ENCODE measurements at places on chromosomes 12 and 14.

- DNase-seq: no peak
These were observed 1186.3 kb upstream of the FLRT2 start for GRCh38 chr14:84343656-84344055.

DNA sequence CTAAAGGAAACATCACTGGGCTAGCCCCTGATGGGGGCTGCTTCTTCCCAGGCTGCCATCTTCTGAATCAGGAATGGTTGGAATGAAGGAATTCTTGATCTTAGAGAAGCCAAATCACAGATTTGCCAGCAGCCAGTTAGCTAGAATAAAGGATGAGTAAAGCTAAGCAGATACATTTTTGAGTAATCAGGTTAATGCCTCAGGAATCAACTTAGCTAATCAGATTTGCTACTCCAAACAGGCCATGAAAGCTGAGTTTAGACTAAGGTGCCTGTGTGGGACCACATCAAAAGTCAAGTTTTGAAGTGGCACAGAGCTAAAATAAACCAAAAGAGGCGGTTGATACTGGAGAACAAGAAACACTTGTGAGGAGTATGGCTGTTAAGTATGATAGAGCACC is 28.8 kb upstream of the LMO3 start:
- no peak for DNase-seq

DNA sequence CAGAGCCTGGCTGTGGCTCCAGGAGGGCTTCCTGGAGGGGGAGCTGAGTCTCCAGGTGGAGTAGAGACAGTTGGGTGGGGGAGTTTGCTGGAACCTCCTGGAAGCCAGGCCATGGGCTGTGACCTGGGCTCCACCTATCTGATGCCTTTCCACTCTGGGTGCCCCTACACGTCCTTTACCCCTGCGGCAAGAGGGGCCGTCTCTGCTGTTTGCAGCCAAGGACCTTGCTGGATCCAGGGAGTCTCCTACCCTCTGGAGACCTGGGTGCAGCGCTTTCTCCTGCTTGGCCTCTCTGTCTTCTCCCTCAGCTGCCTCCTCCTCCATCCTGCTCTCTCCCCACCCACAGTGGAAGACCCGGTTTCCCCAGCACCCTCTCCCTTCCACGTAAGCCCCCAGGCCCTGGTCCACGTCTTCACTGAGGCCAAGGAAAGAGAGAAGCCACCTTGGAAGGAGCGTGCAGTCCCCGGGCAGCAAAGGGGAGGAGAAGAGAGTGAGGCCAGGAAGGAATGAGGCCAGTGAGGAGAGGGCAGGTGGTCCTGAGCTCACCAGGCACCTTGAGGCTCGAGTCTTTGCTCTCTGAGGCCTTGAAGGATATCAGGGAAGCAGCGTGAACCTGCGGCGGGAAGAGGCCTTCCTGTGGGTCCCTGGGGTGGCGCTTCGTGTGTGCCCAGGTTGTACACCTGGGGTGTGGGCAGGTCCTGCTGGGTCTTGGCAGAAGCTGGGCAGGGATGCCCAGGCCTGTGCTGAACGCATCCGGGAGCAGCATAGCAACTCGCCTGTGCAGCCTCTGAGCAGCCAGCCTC is 294.3 kb upstream of the RTL1 start:
- DNase-seq: no peak

GRCh38 chr12:114659084-114659483 is 24.9 kb downstream of the TBX3 start:
- DNase-seq: no peak

DNA sequence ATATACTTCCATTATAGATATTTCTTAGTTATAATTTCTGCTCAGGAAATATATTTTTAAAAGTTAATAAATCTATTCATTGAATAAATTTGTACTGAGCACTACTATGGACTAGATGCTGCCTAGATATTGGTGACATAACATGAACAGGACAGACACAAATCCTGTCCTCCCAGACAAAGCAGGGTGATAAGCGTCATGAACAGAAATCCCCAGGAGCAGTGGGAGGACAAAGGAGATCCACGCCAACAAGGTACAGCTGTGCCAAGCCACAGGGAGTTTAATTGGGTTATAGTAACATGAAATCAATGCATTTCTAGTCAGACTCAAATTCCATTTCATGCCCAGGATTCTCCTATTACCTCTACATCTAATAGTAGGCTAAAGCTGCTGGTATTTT is 171.8 kb upstream of the CPNE8 start:
- DNase-seq: no peak

DNA sequence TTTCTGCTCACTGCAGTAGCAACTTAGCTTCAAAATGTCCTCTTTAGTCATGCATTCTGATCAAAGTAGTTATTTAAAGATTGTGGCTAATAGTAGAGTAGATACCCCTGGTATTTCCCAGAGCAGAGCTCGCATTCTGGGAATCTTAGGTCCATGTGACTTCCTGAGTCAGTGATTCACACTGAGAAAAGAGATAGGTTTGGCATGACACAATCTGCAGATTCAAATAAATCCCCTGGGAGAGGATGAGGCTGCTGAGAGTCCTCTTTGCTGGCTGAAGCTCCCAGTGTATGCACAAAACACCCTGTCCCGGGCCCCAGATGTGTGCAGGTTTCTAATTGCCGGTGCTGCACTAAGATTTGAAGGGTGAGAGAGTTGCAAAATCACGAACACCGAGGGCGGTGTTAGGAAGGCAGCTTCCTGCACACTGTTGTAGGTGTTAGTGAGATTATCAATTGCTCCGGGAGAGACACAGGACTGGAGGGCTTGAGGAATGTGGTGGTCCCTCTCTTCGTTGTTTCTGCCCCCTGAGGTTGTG is 233.2 kb downstream of the NRXN3 start:
- DNase-seq: no peak

DNA sequence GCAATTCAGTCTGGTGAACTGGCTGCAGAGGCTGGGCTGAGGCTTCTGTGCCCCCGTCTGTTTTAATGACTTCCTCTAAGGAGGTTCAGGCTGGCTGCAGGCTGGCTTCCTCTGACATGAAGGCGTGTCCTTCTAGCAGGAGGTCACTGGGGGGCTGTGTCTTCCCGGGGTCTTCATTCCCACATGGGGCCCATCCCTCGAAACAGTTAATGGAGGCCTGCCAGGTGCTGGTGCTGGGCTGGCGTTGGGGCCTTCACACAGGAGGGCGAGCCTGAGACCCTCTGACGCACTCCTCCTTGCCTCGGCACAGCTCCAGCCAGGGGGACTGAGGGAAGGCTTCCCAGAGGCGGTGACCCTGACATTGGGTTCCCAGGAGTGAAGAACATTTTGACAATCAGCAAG is 57.7 kb upstream of the DLK1 start:
- no peak for DNase-seq

DNA sequence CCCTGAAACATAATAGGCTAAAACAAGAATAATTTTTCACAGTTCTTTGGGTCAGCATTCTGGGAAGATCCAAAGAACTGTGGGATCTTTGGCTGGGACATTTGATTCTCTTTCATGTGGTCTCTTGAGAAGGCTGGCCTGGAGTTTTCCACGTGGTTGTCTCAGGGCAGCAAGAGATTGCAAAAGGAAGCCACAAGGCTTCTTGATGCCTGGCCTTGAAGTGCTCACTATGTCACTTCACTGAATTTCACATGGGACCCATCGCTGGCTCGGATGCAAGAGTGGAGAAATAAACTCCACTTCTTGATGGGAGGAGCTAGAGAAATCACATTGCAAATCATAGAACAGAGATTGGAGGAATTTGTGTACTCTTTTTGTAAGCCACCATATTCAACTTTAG is 343.4 kb downstream of the MED13L start:
- DNase-seq: no peak

- no peak for DNase-seq
These were observed 128.4 kb upstream of the SEL1L start for GRCh38 chr14:81662066-81662465.

GRCh38 chr12:124513297-124513867 is 54.0 kb downstream of the NCOR2 start:
- no peak for DNase-seq

GRCh38 chr14:20429801-20430669 is 5.9 kb downstream of the KLHL33 start:
- no peak for DNase-seq

DNA sequence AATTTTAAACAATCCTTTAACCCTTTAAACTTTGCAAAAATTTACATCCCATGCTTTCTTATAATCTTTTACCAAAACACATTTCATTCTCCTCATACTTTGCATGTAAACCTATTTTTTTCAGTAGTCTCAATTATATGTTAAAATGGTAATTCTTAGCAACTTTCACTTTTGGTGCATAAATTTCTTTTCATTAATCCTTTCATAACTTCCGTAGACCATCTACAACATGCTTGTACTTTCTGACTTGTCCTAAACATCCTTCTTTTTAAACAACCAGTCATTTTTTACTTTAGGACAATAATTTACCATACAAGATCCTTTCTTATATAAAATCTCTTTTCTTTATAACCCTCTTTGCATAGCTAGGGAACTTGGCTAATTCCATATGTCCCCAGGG is 19.5 kb downstream of the CCDC91 start:
- DNase-seq: peak; percentile 74

- DNase-seq: no peak
These were observed 5.3 kb upstream of the DICER1 start for GRCh38 chr14:95162641-95163040.

- DNase-seq: no peak
These were observed 4.4 kb downstream of the ZBTB42 start for GRCh38 chr14:104805326-104805678.

GRCh38 chr14:22200977-22201605 is 387.9 kb downstream of the DAD1 start:
- DNase-seq: peak; percentile 79

- DNase-seq: no peak
These were observed 101.2 kb upstream of the SLC16A7 start for GRCh38 chr12:59494617-59495016.

Measured in NCI-H2171 treated with DMSO at 0.1 percent for 48 hours (cell line).